NCI-H345 (cell line): ENCODE measurements at places on chromosomes 3 and 15.

DNA sequence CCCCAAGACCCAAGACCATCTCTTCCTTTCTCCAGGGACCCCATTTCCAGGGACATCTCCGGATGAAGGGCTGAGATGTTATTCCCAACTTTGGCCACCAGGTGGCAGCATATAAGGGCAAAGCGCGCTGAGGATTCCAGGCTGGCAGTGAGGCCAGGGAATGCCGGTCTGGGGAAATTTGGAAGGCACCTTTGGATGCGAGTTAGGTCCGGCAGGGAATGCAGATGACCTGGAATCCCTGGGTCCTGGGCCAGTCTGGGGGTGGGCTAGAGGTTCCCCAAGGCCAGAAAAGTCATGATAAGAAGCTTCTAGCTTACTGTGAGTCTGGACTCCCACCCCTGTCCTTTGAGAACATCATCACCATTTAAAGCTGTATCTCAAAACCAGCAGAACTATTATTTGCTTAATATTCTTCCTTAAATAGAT lies 1.6 kb upstream of the CHST13 start:
- DNase-seq, result peak; percentile 35

DNA sequence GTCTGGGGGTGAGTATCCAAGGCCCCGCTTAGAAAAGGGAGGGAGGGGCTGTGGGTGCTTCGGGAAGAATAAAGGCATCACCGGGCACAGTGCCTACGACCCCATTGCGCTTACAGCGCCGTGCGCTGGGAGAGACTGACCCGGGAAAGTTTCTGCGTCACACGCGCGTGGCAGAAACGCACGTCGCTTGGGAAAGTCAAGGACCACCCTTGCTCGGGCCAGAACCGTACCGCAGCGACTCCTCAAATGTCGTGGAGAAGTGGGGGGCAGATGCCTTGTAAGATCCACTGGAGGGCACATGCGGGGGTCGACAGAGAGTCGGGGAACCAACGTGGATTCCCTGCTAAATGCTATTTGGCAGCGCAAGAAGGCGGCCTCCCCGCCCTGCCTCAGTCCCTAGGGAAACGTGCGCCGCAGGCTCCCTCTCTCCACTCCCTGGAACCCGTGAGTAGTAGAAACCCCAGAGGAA lies 2.4 kb downstream of the ADAMTS9 start:
- no peak for DNase-seq

GRCh38 chr3:137325170-137325569 lies 367.4 kb downstream of the IL20RB start:
- no peak for DNase-seq

- no peak for DNase-seq
Observed at GRCh38 chr3:16543242-16543864, 29.9 kb upstream of the RFTN1 start.

DNA sequence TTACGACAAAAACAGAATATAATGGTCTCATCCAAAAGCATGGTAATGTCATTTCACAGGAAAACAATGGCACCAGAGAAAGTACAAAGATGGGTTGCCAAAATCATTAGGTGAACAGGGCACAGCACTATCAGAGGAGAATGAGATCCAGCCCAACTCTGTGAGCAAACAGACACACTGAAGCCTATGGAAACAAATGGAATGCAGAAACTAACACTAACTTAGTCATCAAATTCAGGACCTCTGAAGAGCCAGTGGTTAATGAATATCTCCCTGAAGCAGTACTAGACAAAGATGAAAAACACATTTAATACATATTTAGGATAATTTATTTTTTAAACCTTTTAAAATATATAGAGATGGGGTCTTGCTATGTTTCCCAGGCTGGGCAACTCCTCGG lies 14.6 kb upstream of the RPS17 start:
- no peak for DNase-seq

- DNase-seq, result no peak
Observed at GRCh38 chr15:88899251-88899650, 3.9 kb upstream of the HAPLN3 start.

DNA sequence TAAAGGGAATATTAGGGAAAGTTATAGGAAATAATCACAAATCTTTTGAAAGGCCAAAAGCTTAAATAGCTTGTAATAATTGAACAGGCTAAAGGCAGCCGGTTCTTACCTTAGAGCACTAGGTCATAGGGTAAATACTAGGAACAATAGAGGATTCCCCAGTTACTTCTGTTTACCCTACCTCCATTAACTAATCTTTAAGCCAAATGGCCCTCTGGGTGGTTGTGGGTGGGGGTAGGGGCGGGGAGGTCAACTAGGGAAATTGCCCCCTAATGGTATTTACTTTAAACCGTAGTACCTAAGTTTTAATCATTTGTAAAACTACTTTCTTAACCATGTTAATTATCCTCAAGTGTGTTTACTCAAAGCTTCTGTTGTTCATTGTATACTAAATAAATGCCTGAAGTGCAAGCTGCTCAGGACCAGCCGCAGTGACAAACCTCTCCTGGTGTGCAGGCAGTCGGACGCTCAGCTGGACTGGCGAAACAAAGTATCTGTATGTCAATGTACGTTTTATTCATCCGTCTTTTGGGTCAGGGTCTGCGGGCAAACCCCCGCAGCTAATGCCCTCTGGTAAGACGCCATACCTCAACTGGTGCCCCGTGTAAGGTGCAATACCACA lies 18.9 kb downstream of the MAGEL2 start:
- DNase-seq, result no peak

- DNase-seq, result no peak
Observed at GRCh38 chr3:188664795-188665194, 507.0 kb upstream of the TPRG1 start.

- no peak for DNase-seq
Observed at GRCh38 chr3:58604031-58604430, 26.8 kb upstream of the FAM107A start.

DNA sequence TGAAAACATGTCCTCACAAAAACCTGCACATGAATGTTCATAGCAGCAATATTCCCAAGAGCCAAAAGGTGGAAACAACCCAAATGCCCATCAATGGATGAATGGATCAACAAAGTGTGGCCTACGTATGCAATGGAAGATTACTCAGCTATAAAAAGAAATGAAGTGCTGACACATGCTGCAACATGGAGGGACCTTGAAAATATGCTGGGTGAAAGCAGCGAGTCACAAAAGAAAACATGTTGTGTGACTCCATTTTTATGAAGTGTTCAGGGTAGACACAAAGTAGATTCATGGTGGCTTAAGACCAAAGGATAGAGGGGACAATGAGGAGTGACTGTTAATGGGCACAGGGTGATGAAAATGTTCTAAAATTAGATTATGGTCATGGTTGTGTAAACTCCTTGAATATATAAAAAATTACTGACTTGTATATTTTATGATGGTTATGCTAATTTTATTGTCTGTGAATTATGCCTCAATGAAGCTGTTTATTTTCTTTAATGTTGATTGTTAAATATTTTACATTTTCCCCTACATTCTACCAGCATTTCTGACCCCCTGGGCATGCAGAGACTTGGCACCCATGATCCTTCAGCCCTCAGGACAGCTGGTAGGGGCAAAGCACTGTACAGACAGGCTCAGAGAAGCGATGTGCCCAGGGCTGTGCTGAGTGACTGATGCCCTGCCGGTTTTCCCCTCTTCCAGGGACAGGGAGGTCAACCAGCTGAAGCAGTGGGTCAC lies 37.8 kb downstream of the CFAP100 start:
- no peak for DNase-seq

DNA sequence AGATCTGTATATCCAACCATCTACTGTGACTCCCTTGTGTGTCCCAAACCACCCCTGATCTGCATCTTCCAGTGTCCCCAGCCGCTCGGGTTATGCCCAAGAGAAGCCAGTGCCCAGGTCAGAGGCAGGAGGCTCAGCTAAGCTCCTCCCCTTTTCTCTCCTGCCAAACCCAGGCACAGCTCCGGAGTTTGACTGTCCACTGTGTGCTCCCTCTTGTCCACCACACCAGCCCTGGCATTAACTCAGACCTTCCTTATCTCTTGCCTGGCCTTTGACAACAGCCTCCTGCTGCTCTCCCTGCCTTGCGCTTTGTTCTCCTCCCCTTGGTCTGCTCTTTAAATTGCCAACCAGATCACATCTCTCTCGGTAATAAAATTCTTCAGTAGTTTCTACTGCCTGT lies 39.3 kb downstream of the DGKG start:
- DNase-seq, result no peak

GRCh38 chr15:53625962-53626845 lies 133.3 kb downstream of the WDR72 start:
- no peak for DNase-seq

DNA sequence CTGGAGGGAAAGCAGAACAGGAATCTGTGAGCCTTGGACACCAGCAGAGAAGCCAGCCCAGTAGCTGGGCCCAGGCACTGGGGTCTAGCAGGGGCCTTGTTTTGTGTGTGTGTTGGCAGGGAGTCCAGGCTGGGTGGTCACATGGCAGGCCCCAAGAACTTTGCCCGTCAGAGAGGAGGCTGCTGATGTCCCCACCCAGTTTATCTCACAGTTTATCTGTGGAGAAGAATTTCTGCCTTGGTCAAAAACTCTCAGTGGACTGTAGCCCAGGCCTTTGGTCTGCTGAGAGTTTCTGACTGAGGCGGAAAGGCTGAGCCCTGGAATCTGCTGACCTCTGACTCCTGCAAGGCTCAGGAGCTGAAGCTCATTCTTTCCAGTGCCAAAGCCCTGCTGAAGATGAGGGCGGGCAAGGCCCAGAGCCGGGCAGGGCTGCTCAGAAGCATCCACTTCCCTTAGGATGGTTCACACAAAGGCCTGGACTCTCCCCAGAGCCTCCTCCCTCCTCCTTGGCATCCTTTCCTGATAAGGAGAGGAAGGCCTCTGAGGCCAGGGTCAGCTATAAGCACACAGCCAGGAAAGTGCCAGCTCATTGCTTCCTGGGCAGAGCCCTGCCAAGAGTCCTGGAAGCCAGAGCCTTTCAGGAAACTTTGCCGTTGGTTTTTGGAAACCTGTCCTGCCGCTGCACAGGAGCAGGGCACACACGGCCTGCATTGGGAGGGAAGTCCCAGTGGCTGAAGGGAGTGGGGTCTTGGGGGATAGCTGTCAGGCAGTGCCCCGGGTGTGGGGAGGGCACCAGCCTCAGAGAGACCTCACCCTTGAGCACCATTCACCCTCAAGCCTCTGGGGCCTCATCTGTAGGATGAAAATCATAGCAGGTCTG lies 37.2 kb upstream of the SLCO2A1 start:
- DNase-seq, result no peak

- peak; percentile 57 for DNase-seq
Observed at GRCh38 chr15:40279437-40280141, 3.3 kb downstream of the ANKRD63 start.

GRCh38 chr15:50135031-50135551 lies 16.1 kb upstream of the ATP8B4 start:
- no peak for DNase-seq

- DNase-seq, result no peak
Observed at GRCh38 chr3:20574746-20575145, 388.7 kb upstream of the SGO1 start.

DNA sequence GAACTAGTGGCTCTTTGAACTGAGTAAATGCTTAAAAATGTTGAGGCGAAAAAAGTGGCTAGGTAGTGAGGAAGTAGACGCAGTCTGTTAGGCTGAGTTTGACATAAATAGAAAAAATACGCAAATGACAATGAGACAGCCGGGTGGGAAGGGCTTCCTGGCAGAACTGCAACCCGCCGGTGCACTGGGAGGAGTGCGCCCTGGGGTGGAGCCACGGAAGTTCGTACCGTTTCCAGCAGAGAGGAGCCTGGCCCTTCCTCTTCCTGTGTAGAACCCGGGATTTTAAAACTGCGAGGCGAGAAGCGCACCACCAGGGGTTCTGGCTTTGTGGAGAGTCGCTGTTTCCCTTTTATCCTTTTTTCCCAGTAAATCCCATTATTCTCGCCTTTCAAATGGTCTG lies 602.6 kb downstream of the PYDC2 start:
- no peak for DNase-seq

DNA sequence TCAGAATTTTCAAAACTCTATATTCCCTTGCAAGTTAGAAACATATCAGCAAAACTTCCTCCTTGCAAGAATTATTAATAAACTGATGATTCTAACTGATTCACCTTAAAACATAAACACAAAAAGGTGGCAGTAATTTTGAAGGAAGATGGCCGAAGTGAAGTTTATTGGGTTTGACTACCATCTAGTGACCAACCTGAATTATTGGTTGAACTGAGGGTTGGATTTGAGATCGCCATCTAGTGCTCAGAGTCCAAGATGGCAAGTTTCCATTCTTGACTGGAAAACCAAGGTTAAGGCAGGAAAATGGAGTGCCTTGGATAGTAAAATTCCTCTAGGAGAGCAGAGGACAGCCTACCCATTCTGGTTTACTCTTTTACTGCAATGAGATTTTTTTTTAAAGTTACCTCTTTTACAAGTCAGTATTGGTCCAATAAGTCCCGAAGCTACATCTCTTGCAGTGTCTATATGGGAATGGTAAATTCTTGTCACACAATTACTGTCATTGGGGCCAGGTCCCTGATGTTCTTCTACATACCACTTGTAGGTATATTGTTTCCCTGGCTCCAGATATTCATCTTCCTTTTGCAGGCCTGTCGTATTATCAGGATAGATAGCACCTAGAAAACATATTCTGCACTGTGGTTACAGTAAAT lies 51.6 kb upstream of the CP start:
- peak; percentile 71 for DNase-seq

DNA sequence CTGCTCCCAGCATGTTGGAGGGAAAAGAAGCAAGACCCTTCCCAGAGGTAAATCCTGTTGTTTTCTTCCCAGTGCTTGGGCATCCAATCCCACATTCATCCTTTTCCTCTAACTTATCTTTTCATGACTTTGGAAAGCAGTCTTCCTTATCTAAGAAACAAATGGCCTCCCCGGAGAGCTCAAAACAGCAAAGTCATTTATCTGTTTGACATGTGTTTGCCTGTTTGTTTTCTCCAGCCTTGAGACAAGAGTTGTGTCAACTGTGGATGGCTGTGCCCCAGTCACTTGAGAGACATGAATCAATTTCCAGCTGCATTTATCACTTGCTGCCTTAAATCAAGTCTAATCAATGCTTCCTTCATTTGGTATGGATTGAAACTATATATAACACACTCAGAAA lies 103.9 kb downstream of the SHQ1 start:
- DNase-seq, result no peak

DNA sequence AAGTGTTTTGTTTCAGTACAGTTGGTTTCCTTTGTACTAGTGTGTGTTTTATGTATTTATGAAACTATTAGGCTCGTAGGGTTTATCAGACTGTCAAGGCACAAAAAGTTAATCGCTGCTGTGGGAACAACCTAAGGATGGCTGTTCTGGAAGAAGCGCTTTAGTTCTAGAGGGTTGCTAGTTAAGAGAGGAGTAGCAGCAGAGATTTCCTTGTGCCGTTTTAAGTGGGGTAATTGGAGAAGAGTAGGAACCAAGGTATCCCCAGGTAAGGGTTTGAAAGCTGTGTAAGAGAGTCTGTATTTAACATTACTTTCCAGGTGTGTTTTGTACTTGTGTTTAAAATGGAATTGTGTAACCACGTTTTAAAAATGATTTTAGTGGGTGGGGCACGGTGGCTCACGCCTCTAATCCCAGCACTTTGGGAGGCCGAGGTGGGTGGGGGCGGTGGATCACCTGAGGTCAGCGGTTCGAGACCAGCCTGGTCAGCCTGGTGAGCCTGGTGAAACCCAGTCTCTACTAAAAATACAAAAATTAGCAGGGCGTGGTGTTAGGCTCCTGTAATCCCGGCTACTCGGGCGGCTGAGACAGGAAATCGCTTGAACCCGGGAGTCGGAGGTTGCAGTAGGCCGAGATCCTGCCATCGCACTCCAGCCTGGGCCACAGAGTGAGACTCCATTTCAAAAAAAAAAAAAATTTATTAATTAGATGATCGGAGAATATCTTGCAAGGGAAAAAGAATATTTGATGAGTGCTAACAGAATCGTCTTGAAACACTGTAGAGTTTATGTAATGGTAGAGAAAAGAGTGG lies 2.6 kb downstream of the MORF4L1 start:
- DNase-seq, result no peak
